AG04449 (cell line): ENCODE measurements at places on chromosomes 5 and 9.

- no peak for DNase-seq
Measured at GRCh38 chr9:136614967-136615623, 47.6 kb upstream of the EGFL7 start.

- DNase-seq, result no peak
Measured at GRCh38 chr9:72955126-72955455, 2.2 kb upstream of the ALDH1A1 start.

GRCh38 chr5:1245905-1246576, 20.9 kb downstream of the SLC6A18 start:
- no peak for DNase-seq

- no peak for DNase-seq
Measured at GRCh38 chr9:127915801-127916719, 781 bp downstream of the ST6GALNAC4 start.

- DNase-seq, result no peak
Measured at GRCh38 chr9:130382636-130383349, 62.0 kb upstream of the ASS1 start.
